ENCODE measurements at places on chromosomes 6 and 20.

- peak; percentile 21 for DNase-seq
Measured at GRCh38 chr20:62716198-62716940, 7.7 kb downstream of the NTSR1 start.

DNA sequence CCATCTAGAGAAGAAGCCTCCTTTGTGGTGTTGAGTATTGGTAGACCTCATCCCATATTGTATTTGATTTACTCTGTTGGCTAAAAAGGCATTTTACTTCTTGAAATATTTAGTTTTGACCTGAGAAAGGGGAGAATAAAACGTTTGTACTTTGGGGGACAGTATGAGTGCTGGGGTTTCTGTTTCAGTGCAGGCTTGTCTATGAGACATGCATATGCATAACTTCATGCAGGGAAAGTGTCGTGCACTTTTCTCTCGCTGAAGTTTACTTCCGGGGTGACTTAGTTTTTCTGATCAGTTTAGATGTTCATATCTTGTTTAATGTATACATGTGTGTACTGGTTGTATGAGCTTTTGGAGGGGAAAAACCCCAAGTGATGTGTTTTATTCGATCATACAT, 59.5 kb downstream of the UTRN start:
- DNase-seq: no peak

- peak; percentile 20 for DNase-seq
Measured at GRCh38 chr20:50561379-50562078, 51.3 kb downstream of the PTPN1 start.

DNA sequence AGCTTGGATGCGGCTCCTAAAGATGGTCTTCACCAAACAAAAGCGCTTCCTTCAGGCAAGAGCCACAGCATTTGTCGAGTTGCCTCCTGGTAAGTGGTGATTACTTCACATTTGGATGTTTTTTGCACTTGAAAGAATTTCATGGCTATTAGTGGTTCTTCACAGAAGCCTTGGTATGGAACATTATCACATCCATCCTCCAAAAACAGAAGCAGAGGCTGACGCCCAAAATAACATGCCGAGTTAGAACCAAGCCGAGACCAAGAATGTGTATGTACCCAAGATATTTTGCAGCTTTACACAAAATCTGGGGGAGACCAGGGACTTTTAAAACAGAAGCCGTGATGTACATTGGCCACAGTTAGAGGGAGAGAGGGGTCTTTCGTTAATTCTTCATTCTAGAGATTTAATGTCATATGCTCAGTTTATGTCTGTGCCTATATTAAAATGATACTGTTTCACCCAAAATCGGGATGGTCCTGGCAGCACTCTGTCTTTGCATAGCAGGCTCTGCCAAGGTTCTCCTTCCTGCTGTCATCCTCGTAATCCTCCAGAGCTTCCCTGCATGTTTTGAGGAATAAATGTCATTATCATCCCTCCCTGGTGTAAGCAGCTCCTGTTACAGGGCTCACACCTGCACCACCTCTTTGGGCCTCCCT, 109.3 kb downstream of the TMEM242 start:
- DNase-seq: no peak

- no peak for DNase-seq
Measured at GRCh38 chr6:73234733-73235132, 9.4 kb upstream of the KHDC1L start.

- no peak for DNase-seq
Measured at GRCh38 chr6:14082771-14083170, 34.8 kb upstream of the CD83 start.
